HEK293T (cell line): ENCODE measurements at places on chromosomes 5 and 9.

DNA sequence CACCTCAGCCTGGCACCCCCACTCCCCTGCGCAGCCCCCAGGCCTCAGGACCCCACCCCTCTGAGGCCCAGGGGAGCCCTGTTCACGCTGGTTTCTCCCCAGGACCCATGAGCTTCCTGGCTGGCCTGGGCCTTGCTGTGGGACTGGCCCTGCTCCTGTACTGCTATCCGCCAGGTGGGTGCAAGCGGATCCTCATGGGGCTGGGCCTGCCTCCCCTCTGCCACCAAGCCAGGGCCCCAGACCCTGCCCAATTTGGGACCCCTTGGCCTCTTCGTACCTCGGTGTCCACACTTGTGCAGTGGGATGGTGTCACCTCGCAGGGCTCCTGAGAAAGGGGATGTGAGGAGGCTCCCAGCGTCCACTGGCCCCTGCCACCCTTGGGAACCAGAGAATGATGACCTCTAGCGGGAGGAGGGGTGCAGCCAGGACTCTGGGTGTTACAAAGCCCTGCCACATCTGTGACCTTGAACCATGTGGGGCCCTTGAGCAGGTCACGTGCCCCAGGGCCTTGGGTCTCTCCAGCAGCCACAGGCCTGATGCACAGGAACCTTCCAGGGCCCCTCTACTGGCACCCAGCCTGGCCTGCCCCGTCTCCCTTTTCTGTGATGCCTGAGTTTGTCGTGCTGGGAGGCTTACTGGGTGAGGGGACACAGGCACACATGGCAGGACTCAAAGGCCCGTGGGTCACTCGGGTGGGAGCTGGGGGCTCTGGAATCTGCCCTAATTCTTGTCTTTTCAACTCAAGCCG lies 16.3 kb downstream of the CARD19 start:
- no peak for DNase-seq

GRCh38 chr5:124575725-124576124 lies 170.7 kb downstream of the ZNF608 start:
- DNase-seq = no peak

GRCh38 chr5:124030043-124030491 lies 518.1 kb downstream of the CSNK1G3 start:
- no peak for DNase-seq

GRCh38 chr9:129823542-129823934 lies 398 bp downstream of the TOR1A start:
- DNase-seq = peak; percentile 22

DNA sequence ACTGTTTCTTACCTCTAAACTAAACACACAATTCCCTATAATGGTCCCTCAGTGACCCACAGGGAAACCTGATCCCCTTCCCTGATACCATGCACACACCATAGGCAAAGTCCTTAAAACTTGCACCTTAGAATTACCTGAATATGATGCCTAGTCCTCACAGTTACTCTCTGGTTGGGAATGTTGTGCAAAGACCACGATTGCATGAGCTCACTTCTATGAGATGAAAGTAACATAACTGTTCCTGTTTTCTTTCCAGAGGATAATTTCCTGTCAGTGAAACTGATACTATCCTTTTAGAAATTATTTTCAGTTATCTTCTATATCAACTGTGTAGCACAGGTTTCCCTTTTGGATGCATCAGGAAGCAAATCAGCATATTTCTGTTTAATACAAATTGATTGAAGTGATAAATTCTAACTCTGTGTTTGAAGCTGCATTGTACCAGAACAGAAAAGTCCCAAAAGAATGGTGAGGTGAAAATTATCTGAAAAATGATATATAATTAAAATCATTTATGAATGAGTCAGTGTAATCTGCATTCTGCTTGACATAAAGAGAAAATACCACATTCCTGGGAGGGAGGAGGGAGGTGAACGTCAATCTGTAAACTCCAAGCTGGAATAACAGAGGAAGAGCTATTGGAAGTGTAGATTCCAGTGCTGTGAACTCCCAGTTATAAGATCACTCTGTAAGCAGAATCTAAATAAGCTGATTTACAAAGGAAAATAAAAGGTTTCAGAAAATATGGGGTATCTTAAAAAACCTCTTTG lies 51.2 kb upstream of the TNFAIP8 start:
- no peak for DNase-seq

DNA sequence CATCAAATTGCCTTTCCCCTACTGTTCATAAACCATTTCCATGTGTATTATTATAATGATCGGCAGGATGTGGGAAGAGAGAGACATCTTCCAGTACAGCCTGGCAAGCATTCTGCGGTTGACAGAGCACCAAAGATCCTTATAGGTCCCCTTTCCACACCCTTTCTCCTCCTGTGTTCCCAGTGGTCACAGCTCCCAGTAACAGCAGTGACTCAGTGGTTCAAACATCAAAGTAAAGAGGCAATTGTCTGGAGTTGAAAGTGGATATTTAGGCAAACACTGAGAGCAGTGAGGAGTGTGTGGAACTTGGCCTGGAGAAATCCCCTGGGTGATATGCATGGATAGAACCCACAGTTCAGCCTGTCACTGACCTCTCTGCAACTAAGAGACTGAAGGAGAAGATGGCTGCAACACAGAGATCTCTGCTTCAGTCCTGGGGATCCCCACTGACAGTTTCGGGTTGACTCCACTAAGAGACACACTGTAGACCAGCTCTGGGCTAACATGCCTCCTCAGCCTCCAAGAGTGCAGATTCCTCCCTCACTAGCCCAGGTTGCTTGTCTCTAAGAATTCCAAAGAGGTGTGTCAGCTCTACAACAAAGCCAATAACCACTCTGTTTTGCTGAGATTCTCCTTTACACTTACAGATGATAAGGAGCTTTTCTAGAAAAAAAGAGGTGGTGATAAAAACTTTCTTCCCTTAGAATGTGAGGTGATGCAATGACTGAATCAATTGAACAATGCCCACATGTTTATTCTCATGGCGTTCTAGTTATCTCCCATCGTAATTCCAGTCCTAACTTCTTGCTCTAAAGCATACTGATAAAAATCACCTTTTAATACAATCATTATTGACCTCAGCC lies 94.4 kb upstream of the IL6ST start:
- DNase-seq = no peak

DNA sequence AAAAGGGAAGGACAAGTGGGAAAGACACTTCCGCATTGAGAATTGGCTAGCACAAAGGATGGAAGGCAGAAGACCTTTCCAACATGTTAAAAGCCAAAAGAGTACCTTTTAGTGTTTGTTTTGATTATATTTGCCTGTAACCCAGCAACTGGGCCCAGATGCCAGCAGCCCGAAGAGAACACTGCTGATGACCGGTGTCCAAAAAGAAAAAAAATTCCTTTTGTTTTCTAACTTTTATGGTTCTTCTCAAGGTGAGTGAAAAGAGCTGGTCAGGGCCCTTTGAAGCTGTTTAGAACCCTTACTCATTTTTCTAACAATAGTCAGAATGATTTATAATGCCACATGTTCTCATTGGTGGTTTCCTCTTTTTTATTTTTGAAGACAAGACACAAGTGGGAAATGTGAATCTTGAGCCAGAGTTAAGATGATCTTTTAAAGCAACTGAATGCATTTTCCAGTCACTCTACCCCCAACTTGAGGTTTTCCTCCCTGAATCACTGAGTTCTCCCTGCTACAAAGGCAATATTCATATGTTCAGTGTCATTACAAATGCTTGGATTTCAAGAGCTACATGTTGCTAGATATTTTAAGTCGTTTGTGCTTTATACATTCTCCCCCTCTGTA lies 32.3 kb upstream of the ZNF462 start:
- DNase-seq = no peak

DNA sequence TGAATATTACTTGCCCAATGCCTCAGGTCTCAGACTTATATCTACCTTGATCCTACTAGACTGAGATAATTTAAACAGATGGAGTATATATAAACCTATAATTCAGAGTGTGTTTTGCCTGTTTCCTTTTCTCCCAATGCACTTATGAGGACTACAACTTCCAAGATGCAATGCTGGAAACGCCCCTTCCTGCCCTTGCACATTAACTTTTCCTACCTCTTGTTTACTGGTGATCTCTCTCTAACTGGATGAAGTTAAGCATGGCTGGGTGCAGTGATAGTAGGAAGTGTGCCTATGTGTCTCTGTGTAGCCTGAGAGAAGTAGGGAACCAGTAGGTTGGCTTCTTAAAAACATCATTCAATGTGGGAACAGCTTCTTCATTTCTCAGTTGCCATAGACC lies 115.2 kb downstream of the SVEP1 start:
- no peak for DNase-seq

DNA sequence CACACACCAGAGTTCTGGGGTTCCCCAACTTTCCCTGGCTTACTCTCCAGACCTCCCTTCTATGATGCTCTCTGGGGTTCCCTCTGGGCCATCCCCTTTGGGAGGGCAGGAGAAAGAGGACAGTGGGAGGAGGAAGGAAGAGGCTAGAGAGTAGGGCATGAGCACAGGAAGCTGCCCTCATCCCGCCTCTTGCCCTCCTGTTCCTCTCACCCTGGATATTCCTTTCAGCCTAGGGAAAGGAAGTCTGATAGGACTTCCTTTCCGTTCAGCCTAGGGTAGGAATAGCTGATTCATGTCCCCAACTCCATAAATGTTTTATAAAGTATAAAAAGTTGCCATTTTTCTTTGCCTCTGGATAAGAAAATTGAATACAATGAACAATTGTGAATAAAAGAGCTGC lies 7.4 kb downstream of the MAP1B start:
- no peak for DNase-seq

DNA sequence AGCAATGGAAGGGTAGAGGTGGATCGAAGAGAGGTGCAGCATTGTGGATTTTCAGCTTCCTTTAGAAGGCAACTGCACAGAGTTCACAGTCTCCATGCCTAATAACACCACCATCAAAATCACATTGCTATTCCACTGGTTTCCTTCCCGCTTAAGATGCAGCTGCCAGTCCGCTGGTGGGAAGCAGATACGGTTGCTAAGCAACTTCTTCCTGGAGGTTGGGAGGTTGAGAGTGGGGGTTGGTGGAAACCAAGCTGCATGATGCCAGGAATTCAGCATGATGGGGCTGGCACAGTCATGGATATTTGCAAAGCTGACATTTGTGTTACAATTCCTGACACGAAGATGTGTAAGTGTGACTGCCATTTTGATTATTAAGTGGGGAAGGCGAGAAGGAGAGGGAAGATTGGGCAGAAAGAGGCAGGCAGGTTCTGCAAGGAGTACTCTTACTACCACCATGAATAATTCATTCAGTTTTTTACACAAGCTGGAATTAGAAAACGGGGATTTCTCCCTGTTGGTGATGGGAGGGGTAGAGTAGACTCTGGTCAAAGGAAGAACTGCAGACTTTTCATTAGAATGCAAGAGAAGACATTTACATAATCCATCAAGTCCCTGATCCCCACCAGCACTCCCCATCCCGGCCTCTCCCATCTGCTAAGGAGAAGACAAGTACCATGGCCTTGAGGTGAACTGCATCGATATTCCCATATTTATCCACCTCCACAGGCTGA lies 87.5 kb downstream of the GLDC start:
- DNase-seq = no peak

DNA sequence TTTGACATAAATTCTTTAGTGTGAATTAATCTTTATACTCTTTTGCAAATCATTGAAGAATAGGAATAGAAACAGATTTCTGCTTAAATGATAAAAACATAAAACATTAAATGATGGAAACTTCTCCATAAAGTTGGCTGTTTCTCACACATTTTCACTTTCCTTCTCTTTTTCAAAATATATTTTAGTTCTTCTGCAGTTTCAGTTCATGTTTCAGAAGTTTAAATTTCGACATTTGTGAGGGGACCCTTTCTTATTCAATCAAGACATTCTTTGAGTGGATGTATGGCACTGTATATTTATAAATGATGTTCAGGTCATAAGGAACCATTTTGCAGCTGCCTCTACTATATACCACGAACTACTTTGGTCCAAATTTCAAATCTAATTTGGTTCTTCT lies 34.6 kb downstream of the TNFAIP8 start:
- DNase-seq = no peak

- DNase-seq = no peak
Observed at GRCh38 chr5:23303836-23304235, 203.6 kb upstream of the PRDM9 start.

- DNase-seq = no peak
Observed at GRCh38 chr5:39717176-39717897, 292.6 kb upstream of the DAB2 start.

- DNase-seq = no peak
Observed at GRCh38 chr9:106992186-106992585, 129.2 kb downstream of the ZNF462 start.

- DNase-seq = no peak
Observed at GRCh38 chr5:146548781-146549449, 32.9 kb upstream of the GPR151 start.

GRCh38 chr5:129041196-129041881 lies 53.2 kb upstream of the ISOC1 start:
- no peak for DNase-seq

DNA sequence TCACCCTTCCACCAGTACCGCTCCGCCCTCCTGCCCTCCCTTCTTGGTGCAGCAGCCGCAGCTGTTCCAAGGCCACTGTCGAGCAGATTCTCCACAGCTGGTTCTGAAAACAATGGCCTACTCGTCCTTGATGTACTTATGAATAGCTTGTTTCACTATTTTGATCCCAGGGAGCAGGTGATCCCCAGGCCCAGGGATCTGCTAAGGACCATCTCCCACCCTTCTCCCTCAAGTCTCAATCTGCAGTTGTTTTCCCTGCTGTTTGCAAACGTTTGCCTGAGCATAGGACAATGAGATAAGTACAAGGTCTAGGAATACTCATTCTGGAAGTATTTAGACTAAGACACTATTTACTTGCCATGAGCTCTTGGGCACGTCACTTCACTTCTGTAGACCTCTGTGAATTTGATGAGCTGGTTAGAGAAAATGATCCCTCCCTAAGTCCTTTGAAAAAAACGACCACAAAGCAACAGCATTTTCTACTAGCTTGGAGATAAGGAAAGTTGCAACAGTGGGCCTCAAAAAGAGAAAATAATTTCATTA lies 1.8 kb downstream of the LURAP1L start:
- no peak for DNase-seq

- DNase-seq = no peak
Observed at GRCh38 chr9:106981396-106982287, 118.7 kb downstream of the ZNF462 start.

- DNase-seq = peak; percentile 40
Observed at GRCh38 chr5:115831163-115831768, 10.1 kb downstream of the ATG12 start.

GRCh38 chr9:85009251-85009650 lies 339.7 kb downstream of the NTRK2 start:
- no peak for DNase-seq

DNA sequence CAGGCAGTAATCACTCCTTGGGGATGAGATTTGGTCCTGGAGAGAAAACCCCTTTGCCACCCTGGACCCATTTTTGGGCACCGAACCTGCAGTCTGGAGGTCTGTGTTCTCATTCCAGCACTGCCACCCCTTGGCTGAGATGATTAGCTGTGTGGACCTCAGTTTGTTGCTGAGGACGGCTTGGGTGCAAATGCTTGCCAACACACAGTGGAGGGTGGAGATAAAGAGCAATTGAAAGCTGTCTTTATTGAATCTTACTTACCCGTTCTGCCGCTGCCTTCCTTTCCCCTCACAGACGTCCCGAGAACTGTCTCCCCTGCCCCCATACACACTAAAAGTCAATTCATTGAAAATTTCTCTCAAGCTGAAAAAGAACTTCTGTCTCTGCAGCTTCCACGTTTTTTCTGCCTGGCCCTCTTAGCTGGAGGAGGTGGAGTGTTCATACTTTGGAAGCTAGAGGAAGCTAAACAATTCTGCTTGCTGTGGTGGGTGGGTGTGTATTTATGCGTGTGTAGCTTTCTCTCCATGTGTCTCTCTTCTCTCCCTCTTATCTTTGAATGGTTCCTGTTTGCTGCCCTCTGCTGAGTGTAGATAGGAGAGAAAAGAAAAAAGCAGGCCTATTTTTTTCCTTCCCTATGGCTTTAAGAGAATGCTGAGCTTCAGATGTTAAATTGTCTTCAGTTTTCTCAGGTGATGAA lies 6.6 kb downstream of the GALNT10 start:
- DNase-seq = no peak

- no peak for DNase-seq
Observed at GRCh38 chr9:134634667-134635230, 6.9 kb upstream of the COL5A1 start.
